Upper lobe of right lung (tissue), 1 donor: ENCODE measurements at places on chromosomes 4 and X. TPM values are rescaled to one million over a fixed set of nuclear protein-coding genes. Genes with fewer than 3 reads are reported as not detected.
A peak's percentile ranks its signal among the peaks of the same experiment; 100 is the strongest.

EMCN gene
- 35.9 TPM for total RNA-seq

RS1 gene
- 4.7 TPM for total RNA-seq

SLC49A3 gene
- total RNA-seq: 32.9 TPM

DNA sequence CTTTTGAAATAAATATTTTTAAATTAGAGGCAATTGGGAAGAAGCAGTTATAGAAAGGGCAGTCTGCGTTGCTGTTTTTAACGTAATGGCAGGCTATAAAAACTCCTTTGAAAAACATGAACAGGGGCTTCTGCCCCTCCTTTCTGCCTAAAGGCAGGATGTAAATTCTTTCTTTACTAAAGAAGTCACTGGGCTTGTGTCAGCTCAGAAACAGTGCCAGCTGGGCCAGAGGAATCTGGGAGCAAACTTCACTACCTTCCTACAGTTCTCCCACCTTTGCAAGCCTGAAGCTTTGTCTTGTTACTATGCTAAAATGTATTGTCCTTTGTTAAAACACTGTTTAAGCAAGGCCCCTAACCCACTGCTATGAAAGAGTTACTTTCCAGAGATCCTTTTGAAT, 1664.8 kb downstream of the RPA4 start:
- no peak overlapping the region for H3K4me3 ChIP-seq
- DNase-seq: no peak
- no peaks in the 10 kb centered on the region for H3K4me1 ChIP-seq
- H3K27me3 ChIP-seq: no peaks in the 10 kb centered on the region

DNA sequence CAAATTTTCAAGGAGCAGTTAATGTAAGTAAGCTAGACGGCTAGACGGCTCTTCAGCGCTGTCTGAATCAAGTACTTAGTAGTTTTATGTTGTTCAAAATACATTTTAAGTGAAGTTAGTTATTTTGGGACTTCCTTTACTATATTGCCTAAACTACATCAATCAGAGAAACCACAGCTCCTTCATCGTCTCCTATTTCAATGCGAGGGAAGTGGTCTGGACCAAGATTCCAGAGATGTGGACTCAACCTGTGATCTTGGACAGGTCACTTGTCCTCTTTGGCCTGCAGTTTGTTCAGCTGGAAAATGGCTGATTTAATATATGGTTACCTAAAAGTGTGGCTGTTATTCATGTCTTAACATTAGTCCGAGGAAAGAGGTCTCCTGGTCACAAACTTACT, 10.6 kb downstream of the ING2 start:
- H3K4me3 ChIP-seq: no peak overlapping the region
- H3K27me3 ChIP-seq: no peaks in the 10 kb centered on the region
- H3K27ac ChIP-seq: no peak overlapping the region
- no peak for DNase-seq
- H3K4me1 ChIP-seq: no peaks in the 10 kb centered on the region

- DNase-seq: no peak
- H3K4me1 ChIP-seq: no peaks in the 10 kb centered on the region
- H3K36me3 ChIP-seq: no peaks in the 10 kb centered on the region
- no peaks in the 10 kb centered on the region for H3K27me3 ChIP-seq
These were observed 121.8 kb upstream of the EDA2R start for GRCh38 chrX:66760651-66761050.

GRCh38 chrX:17438221-17438620, 63.2 kb downstream of the NHS start:
- no peak overlapping the region for H3K27ac ChIP-seq
- DNase-seq: no peak
- H3K36me3 ChIP-seq: no peaks in the 10 kb centered on the region
- H3K27me3 ChIP-seq: no peaks in the 10 kb centered on the region
- no peaks in the 10 kb centered on the region for H3K4me1 ChIP-seq

GRCh38 chr4:36884151-36884550, 360.4 kb upstream of the NWD2 start:
- no peaks in the 10 kb centered on the region for H3K36me3 ChIP-seq
- no peaks in the 10 kb centered on the region for H3K27me3 ChIP-seq
- DNase-seq: no peak
- H3K4me3 ChIP-seq: no peak overlapping the region

- peaks cover 16% of the 10 kb centered on the region for H3K36me3 ChIP-seq
- no peak overlapping the region for H3K27ac ChIP-seq
- H3K27me3 ChIP-seq: no peaks in the 10 kb centered on the region
- no peak overlapping the region for H3K4me3 ChIP-seq
These were observed 46.2 kb downstream of the PDS5A start for GRCh38 chr4:39931441-39931901.

DNA sequence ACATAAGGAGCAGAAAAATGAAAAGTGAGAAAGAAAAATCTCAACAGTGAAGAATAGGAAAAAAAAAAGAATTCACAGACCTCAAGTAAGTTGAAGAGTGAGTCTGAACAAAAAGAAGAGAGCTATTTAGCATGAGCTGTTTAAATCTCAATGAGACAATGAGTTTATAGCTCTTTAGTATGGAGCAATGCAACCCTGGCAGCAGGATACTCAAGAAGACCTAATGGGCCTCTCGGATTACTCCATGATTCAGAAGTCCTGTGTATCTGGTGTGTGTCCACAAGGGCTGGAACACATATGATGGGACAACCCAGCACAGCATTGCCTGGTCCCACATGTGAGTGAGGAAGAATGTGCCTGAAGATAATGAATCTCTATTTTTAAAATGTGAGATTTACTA, 563.1 kb upstream of the INTU start:
- no peak overlapping the region for H3K4me3 ChIP-seq
- no peaks in the 10 kb centered on the region for H3K4me1 ChIP-seq
- H3K27me3 ChIP-seq: no peaks in the 10 kb centered on the region
- no peak for DNase-seq
- no peaks in the 10 kb centered on the region for H3K36me3 ChIP-seq

- H3K27ac ChIP-seq: no peak overlapping the region
- H3K4me1 ChIP-seq: peaks cover 16% of the 10 kb centered on the region
- H3K36me3 ChIP-seq: no peaks in the 10 kb centered on the region
- no peaks in the 10 kb centered on the region for H3K27me3 ChIP-seq
These were observed 145.9 kb downstream of the PPP3CA start for GRCh38 chr4:101201421-101201820.

DNA sequence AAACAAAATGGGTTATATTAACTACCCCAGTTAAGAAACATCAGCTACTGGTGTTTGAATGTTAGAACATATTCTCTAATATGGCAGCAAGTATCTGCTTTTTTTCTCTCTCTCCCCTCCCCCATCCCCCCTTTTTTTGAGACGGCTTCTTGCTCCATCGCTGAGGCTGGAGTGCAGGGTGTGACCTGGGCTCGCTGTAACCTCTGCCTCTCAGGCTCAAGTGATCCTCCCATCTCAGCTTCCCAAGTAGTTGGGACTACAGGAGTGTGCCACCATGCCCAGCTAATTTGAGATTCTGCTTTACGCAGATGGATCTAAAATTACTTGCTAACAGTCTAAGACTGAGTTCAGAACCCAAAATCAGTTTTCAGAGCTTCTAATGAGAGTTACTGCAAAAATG, 101.9 kb downstream of the AFF1 start:
- no peak for DNase-seq
- H3K36me3 ChIP-seq: no peaks in the 10 kb centered on the region
- H3K27me3 ChIP-seq: no peaks in the 10 kb centered on the region
- H3K4me1 ChIP-seq: peaks cover 69% of the 10 kb centered on the region

- H3K4me1 ChIP-seq: no peaks in the 10 kb centered on the region
- H3K27me3 ChIP-seq: no peaks in the 10 kb centered on the region
- no peak for DNase-seq
- no peak overlapping the region for H3K27ac ChIP-seq
These were observed 1.4 kb downstream of the GATA1 start for GRCh38 chrX:48787505-48788443.

DNA sequence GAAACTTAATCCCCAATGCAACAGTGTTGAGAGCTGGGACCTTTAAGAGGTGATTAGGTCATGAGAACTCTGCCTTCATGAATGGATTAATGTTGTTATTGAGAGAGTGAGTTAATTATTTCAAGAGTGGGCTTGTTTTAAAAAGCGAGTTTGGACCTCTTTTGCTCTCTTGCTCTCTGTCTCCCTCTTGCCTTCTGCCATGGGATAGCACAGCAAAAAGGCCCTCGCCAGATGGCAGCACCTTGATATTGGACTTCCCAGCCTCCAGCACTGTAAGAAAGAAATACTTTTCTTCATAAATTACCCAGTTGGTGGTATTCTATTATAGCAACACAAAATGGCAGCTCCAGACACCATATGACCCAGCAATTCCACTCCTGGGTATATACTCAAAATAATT, 7.0 kb upstream of the ATP6AP2 start:
- H3K27ac ChIP-seq: no peak overlapping the region
- H3K4me1 ChIP-seq: no peaks in the 10 kb centered on the region
- H3K36me3 ChIP-seq: no peaks in the 10 kb centered on the region
- DNase-seq: no peak

- H3K36me3 ChIP-seq: no peaks in the 10 kb centered on the region
- H3K4me3 ChIP-seq: peak overlapping the region; percentile 63
- H3K27ac ChIP-seq: peak overlapping the region; percentile 81
- H3K27me3 ChIP-seq: no peaks in the 10 kb centered on the region
These were observed 859 bp downstream of the SMARCA1 start for GRCh38 chrX:129522184-129523078.

- DNase-seq: no peak
- H3K4me3 ChIP-seq: no peak overlapping the region
- no peaks in the 10 kb centered on the region for H3K4me1 ChIP-seq
These were observed 37.1 kb upstream of the HERC6 start for GRCh38 chr4:88341227-88342192.

- no peaks in the 10 kb centered on the region for H3K4me1 ChIP-seq
- no peak for DNase-seq
- H3K27me3 ChIP-seq: peaks cover 47% of the 10 kb centered on the region
- H3K27ac ChIP-seq: no peak overlapping the region
- H3K4me3 ChIP-seq: no peak overlapping the region
These were observed 4.4 kb downstream of the ADGRL3 start for GRCh38 chr4:61204353-61205060.
